ENCODE measurements at places on chromosomes 2 and 18.

- no peak for DNase-seq
Observed at GRCh38 chr2:215653344-215654030, 217.6 kb upstream of the FN1 start.

- no peak for DNase-seq
Observed at GRCh38 chr2:238899386-238899785, 51.5 kb downstream of the TWIST2 start.

DNA sequence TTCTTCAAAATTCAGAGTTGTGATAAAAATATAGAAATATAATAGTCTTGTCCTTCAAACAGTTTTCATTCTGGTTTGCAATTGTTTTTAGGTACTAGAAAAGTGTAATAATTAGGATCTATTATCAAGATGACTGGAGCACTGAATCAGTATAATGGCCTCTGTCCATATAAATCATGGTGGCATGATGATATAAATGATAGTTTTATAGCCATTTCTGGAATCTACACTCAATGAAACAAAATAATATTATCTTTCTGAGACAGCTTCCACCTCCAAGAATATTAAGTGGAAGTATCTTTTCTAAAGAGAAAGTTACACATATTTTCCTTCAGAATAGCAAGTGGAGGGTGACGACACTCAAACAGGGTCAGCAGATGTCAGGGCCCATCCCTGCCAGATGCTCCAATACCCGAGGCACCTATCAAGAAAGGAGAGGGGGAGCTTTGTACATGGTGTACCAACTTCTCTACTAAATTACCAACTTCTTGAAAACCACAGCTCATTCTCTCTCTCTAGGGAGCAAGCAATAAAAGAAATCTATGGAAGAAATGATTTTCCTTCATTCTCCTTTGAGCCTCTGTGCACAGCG is 882.7 kb upstream of the CHAC2 start:
- no peak for DNase-seq

GRCh38 chr2:178484245-178485041 is 4.2 kb downstream of the PLEKHA3 start:
- DNase-seq = no peak
